ENCODE measurements at places on chromosomes 4 and X. TPM values are rescaled to one million over a fixed set of nuclear protein-coding genes. Genes with fewer than 3 reads are reported as not detected.

The CENPC gene
- total RNA-seq = 26.4 TPM

The PDCL2 gene
- not detected for total RNA-seq

The NLRP2B gene
- total RNA-seq = not detected

The SOX3 gene
- 21.7 TPM for total RNA-seq

The JADE3 gene
- 22.5 TPM for total RNA-seq

DNA sequence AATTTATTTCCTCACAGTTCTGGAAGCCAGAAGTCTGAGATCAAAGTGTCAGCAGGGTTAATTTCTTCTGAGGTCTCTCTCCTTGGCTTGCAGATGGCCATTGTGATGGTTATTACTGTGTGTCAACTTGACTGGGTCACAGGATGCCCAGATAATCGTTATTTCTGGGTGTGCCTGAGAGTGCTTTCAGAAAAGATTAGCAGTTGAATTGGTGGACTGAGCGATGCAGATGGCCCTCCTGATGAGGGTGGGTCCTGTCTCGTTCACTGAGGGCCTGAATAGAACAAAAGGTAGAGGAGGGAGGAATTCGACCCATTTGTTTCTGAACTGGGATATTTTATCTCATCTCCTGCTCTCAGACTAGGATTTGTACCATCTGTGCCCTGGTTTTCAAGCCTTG lies 15.7 kb downstream of the SMIM43 start:
- no peak for DNase-seq

DNA sequence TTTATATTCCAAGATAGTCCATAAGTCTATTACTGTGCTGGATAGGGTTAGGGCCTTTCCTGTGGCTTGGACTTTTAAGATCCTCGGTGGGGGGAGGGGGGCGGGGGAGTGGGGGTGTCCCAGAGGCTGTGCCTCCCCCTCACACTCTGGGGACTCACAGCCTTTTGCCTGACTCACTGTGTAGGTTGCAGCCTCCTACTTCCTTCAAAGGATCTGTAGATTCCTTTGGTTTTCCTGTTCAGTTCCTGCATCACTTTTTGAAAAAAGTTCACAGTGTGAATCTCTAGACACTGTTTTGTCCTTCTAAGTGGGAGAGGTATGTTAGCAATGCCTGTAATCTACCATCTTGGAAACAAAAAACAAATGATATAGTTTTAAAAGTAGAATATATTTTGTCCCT lies 999.9 kb downstream of the GLUD2 start:
- no peak for DNase-seq

GRCh38 chr4:9964879-9965278 lies 56.4 kb downstream of the SLC2A9 start:
- no peak for DNase-seq

GRCh38 chrX:76427560-76428242 lies at the start of gene MAGEE1:
Gene MAGEE1 (plus strand): TSS chrX:76427710. CDS start chrX:76427931, 221 bp downstream.
- peak; percentile 59 for DNase-seq

- DNase-seq = no peak
Measured at GRCh38 chr4:57148831-57149505, 38.8 kb upstream of the IGFBP7 start.

- no peak for DNase-seq
Measured at GRCh38 chr4:189304809-189305208, 635.9 kb upstream of the FRG1 start.

DNA sequence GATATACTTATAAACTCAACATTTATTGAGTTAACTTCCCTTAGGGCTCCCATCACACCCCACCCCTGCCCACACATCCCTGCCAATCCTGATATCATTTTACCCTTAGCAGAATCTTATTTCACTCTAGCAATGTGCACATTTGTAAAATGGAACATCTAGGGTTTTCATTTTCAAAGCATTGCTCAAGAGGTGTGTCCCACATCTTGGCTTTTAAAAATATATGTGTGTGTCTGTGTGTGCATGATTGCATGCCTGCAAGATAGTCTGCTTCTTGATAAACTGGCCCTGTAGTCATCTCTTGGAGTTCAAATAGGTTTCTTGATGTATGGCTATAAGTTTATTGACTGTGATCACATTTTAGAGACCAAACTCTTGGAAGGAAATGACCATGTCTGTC lies 26.4 kb upstream of the EGF start:
- DNase-seq = no peak
